ENCODE measurements at places on chromosomes 7 and 10. TPM values are rescaled to one million over a fixed set of nuclear protein-coding genes. Genes with fewer than 3 reads are reported as not detected.
A peak's percentile ranks its signal among the peaks of the same experiment; 100 is the strongest.

- DNase-seq = peak; percentile 51
These were observed 4.9 kb upstream of the ADIRF start for GRCh38 chr10:86963341-86963919.

DNA sequence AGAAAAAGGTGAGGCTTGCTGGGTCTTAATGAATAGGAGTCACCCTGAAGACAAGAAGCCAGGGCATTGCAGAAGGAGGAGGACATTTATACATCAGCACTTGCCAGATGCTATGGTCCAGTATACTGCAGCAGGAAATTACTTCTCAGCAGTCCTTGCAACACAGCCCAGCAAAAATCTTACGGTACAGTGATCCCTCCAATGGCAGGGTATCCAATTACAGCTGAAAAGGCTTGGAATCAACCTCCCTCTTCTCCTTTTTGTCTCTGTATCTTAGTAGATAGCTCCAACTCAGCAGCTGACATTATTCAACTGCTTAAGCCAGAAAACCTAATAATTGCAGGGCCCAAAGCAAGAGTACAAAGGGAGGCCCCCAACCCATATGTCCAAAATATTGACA lies 128.3 kb upstream of the COBL start:
- DNase-seq = no peak

DNA sequence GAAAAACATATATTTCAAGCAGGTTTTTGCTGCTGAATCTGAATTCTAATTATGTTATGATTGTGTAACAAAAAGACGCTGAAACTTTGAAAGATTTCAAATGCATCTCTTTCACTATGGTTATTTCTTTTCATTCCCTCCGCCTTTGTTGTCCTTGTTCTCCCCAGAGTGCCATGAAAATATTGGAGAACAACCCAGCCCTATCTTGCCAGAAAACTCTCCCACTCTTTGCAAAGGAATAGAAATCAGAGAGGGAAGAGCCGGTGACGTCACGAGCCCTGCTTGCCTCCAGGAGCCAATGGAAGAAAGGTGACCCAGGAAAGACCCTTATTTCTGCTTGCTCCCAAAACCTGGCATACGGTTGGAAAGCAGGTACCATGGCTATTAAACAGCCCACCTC lies 3.4 kb downstream of the GFRA1 start:
- no peak for DNase-seq

DNA sequence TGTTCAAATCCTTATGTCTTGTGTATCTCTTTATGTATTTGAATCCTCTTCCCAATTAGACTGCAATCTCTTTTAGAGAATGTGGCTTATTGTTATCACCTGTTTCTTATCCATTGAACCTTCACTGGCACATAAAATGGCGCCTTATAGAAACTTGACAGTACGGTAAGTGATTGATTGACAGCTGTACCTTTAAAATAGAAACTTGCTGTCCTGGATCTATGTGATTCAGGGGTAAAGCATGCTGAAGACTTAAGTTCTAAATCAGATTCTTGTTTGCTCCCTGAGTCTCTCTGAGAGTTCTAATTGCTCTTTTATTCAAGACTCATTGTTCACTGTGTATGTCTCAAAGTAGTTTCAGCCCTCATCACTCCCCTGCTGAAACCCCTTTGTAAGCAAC lies 91.3 kb downstream of the CACNB2 start:
- DNase-seq = no peak

- DNase-seq = no peak
These were observed 310.5 kb downstream of the ADARB2 start for GRCh38 chr10:1426786-1427185.

- DNase-seq = no peak
These were observed 1496.3 kb downstream of the REEP3 start for GRCh38 chr10:65017523-65017922.

DNA sequence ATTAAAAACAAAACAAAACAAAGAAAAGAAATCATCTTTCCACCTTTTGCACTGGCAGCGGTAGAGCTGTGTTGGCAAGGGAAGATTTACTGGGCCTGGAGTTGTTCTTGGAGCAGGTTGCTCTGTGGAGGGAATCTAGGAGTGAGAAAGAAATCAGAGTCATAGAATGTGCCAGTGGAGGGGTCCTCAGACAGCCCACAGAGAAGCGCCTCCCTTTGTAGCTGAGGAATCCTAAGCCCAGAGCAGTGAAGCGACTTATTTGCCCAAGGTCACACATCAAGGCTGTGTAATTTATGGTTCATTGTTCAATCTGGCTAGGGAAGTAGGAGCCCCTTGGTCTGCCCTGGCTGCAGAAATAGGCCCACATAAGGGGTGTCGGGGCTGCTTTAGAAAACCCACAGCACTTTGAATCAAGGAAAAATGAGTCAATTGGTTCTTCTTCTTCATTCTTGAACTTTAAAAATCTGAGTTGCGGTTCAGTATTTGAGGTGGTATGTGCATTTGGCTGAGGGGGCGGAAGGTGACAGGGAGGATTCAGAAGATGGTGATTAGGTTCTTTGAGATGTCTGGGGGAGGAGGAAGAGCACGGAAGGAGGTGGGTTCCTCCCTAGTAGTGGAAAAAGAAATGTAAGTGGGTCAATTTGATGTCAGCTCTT lies 253.7 kb downstream of the PTEN start:
- DNase-seq = no peak

DNA sequence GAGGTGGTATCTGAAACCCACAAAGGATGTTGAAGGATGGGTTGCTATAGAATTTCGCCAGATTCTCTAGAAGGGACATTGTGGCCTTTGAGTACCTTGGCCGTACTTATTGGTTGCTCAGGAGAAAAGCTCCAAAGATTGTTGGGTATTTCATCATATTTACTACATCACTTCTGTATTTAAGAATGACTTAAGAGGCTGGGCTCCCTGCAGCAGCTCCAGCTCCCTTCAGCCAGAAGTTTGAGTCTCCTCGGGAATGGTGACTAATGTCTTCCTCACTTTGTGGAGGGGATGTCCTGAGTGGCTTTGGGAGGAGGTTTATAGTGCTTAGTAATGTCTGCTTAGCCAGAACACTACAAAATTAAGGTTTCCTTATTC lies 18.1 kb downstream of the MINDY4 start:
- no peak for DNase-seq

DNA sequence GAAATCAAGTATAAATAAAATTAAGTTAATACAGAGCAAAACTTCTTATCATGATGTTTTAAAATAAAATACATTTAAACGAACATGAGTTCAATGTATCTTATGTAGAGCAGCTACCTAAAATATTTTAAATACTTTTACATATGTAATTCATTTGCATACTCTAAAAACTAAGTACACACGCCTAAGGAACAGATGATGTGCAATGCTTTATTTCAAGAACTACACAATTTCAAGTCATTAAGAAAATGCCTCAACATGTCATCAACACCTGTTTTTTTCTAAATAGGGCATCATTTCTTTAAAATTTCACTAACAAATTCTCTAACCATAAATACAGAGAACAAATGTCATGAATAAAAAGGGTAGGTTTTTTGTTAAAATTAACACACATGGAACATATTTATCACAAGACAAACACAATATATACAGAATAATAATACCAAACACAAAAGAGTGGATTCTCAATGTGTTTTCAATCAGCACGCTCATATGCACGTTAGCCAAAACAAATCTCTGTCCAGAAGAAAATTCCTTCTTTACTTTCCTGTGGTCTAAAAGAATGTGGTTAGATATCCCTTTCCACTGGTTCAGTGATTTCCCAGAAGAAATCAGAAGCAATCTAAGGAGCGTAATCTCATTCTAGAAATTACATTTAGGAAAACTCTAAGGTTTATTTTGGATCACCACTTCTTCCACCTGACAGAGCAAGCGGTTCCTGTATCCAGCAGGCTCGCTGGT lies 73.0 kb upstream of the PFKP start:
- DNase-seq = no peak

- no peak for DNase-seq
These were observed 927.2 kb upstream of the AUTS2 start for GRCh38 chr7:68671046-68671445.

GRCh38 chr7:86978808-86979506 lies 80.5 kb downstream of the ELAPOR2 start:
- DNase-seq = no peak

DNA sequence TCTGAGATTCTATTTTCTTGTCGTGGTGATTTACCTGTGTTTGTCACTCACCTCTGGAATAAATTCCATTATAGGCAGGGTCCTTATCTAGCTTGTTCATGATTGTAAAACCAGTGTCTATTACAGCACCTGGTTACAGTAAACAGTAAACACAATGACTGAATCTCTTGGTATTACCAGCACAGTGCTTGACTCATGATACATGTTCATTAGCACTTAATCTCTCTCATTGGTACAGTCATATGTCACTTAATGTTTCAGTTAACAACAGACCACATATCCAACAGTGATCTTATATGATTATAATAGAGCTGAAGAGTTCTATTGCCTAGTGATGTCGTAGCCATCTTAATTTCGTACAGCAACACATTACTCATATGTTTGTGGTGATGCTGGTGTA lies 1.6 kb upstream of the TASOR2 start:
- no peak for DNase-seq

- no peak for DNase-seq
These were observed 47.1 kb upstream of the LRRC4 start for GRCh38 chr7:128078309-128078708.

DNA sequence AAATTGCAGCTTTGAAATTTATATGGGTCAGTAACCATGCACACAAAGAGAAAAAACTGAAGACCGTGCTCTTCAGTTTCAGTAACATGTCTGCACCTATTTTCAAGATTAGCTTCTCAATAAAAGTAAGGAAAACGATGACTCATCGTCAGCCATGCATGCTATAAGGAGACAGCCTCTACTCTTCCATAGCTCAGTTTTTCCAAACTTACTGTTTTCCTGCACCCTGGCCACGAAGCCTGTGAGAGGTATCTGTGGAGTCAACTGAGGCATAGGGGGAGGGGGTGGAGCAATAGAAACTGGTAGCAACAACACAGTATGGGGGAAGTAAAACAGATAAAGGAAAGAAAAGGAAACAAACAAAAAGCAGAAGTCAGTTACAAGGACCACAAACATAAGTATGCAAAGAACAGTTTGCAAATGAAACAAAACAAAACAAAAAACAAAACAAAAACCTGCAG lies 58.0 kb downstream of the PDSS1 start:
- no peak for DNase-seq

- DNase-seq = no peak
These were observed 620 bp upstream of the IMPDH1 start for GRCh38 chr7:128410451-128410753.

DNA sequence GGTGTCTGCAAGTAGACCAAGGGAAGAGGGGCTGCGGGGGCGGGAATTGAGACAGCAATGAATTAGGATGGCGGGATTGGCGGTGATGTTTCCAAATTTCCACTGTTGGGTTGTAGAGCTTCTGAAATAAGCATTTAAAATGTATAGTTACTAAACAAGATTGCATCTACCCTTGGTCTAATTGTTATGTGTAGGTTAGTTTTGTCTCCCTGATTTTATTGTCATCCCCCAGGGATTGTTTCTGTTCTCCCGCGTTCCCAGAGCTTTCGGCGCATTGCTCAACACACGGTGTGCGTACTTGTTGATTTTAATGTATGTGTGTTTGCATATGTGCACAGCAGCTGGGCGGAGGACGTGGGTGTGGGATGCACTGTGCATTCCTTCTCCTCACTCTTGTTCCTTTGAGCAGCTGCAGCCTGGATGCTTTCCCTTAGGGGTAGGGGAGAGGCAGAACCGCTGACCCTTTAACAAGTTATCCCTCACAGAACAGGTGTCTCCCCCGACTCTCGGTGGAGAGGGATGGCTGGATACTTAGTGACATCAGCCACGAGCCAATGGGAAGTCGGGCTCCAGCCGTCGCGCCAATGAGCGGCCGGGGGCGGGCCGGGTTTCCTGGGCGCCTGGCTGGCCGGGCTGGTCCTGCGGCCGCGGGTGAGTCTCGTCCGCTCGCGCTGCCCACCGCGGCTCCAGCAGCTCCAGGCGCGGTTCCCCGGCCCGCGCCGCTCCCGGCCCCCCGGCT lies at the start of gene TSPAN33:
Gene TSPAN33, plus strand, starts transcription at position 613 of the 739 bp plus-strand sequence. CDS start 274 bp downstream, outside the sequence.
- DNase-seq = peak; percentile 94

- no peak for DNase-seq
These were observed 112.7 kb downstream of the REEP3 start for GRCh38 chr10:63633677-63634487.

DNA sequence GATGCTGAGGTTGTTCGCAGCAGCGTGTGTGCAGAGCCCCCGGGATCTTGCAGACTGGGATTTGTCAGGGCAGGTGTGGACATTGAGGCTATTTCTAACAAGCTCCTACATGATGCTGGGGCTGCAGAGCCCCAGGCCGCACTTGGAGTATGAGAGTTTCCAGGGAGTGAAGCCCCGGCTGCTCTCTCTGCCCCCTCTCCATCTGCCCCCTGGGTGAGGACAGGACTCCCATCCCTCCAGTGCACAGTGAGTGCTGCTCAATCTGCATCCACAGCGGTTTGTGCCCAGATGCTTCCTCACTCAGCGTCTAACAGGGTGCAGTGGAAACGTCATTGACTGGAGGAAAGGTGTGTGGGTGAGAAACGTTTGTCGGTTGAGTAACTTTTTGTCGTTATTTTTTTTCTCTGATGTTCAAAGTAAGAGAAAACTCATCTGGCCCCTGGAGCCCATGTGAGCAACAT lies 25.3 kb downstream of the IL2RA start:
- no peak for DNase-seq

DNA sequence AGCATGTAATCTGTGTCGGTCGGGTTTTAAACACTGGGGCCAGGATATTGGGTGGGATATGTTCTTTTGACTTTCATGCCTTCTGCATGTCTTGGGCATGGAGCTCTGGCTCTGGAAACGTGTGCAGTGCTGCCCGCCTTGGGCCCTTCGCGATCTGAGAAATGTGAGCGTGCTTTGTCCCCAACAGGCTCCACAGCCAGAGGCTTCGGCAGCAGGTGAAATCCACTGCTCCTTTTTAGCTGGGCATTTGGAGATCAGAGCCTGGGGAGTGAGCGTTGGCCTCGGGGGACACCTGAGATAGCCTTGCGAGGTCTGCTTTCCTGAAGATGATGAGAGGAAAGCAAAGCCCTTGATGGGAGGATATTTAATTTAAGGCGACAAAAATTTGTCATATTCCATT lies 137.8 kb downstream of the ACTR3B start:
- peak; percentile 53 for DNase-seq

GRCh38 chr7:6655636-6656385 lies 18.7 kb downstream of the ZNF316 start:
- DNase-seq = no peak

GRCh38 chr10:78755063-78755701 lies 313.6 kb upstream of the ZMIZ1 start:
- DNase-seq = peak; percentile 55

- no peak for DNase-seq
These were observed 169.7 kb upstream of the PHYHIPL start for GRCh38 chr10:59006511-59007306.

The TRIM50 gene
- total RNA-seq = 0.70 TPM

The CFAP43 gene
- 0.14 TPM for total RNA-seq

The CHRM2 gene
- not detected for total RNA-seq

The CDK14 gene
- 76.9 TPM for total RNA-seq

The COBL gene
- 0.57 TPM for total RNA-seq

The DTX2 gene
- 38.6 TPM for total RNA-seq

The CPXM2 gene
- 22.2 TPM for total RNA-seq

The LMBR1 gene
- 79.2 TPM for total RNA-seq

The GRM3 gene
- total RNA-seq = 0.21 TPM

The ASIC3 gene
- 2.2 TPM for total RNA-seq

The AUTS2 gene
- total RNA-seq = 48.2 TPM

The OPALIN gene
- not detected for total RNA-seq

Measured in spleen (tissue), 13 donors.